ENCODE measurements at places on chromosomes 2 and 18.

- no peak for DNase-seq
These were observed 35.9 kb upstream of the WDSUB1 start for GRCh38 chr2:159322419-159322818.

- no peak for DNase-seq
These were observed 84.1 kb upstream of the NCKAP5 start for GRCh38 chr2:133652398-133652797.

GRCh38 chr18:11324956-11325882 lies 175.8 kb upstream of the PIEZO2 start:
- no peak for DNase-seq

DNA sequence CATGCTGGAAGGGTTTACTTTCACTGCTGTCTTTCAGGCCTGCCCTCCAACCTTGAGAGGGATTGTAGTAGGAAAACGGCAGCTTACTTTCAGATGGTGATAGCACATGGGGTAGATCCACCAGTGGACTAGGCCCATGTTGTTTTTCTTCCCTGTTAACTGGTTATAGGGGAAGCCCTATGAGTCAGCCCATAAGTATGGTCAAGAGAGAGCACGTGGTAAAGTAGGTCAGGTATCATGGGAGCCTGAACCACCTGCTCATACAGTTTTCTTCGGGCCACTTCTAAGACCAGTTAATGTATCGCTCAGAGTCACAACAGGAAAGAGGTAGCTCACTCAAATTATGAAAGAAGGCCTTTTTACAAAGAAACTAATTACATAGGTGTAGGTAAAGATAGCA lies 33.0 kb downstream of the PDK1 start:
- DNase-seq = no peak

DNA sequence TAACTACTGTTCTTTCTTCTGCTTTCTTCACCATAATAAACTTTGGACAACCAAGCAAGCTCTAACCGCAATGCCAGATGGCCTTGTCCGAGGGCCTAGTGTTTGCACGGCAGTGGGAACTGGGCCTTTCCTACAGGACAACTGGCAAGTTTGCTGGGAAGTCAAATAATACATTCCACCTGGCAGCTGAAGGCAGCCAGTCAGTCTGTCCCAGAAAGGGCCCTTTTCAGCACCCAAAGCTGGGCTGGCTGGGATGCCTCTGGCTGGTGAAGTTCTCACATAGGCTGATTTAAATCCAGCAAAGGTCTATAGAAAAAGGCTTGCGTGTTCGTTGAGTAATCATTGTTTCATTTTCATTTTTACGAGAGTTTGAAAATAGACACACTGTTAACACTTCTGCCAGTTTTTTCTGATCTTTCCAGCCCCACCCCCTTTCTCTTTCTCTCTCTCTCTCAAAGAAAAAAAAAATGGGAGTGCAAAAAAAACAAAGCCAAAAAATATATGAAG lies 110.0 kb upstream of the EPAS1 start:
- DNase-seq = peak; percentile 63

- DNase-seq = no peak
These were observed 29.3 kb downstream of the BCL2L11 start for GRCh38 chr2:111149882-111150455.
